Stimulated activated CD4-positive, alpha-beta T cell treated with anti-CD3 and anti-CD28 coated beads, Interleukin-2, amount 100 ng/mL, for 24 hours (primary cell): ENCODE measurements at places on chromosomes 12 and 14.
A peak's percentile ranks its signal among the peaks of the same experiment; 100 is the strongest.

- no peak for DNase-seq
Measured at GRCh38 chr14:59037086-59037485, 151.4 kb upstream of the DAAM1 start.

DNA sequence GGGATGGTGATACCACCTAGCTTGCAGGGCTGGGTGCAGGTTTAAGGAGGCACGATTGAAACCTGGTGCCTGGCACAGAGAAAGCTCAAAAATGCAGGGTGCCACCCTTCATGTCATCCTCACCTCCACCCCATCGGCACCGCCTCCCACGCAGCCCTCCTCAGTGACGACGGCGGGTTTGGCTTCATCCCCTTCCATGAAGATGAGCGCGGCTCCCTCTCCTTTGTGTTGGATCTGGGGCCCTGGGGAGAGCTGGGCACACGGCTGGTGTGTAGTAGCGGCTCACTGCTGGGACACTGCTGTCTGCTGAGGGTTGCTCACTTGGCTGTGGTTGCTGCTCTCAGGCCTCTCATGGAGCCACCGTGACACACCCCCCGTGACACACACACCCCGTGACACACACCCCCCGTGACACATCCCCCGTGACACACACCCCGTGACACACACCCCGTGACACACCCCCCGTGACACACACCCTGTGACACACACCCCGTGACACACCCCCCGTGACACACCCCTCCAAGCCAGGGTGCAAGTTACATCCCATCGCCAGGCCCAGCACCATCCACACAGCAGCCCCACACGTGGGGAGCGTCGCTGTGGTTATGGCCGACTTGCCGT is 42.9 kb upstream of the FZD10 start:
- DNase-seq, result no peak

DNA sequence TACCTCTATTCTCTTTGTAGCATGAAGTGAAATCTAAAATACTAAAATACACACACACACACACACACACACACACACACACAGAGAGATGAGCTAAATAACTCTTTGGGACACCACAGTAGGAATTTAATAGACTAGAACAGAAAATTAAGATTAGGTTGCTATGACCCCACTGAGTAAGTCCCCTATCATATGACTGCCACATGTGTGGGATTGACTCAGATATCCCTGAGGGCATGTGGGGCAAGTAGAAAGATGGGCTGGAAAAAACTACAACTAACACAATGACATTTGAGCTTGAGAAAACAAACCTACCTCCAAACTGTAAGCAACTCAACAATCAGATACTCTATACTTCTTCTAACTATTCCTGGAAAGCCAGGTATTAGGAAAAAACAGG is 27.0 kb downstream of the SLC25A21 start:
- DNase-seq, result no peak

DNA sequence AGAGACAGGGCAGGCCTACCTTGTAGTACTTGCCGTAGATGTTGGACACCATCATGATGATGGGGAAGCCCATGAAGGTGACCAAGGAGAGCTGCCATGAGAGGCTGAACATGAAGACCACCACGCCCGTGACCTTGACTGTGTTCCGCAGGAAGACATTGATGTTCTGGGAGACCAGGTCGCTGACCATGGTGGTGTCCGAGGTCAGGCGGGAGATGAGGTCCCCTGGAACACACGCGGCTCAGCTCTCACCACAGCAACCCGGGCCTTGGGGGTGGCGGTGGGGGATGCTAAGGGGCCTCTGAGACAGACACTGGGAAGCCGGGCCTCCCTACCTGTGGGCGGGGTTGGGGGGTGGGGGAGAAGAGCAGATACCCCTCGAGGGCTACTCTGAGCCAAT is 17.7 kb downstream of the ABCB9 start:
- no peak for DNase-seq

GRCh38 chr12:128916425-128916824 is 63.1 kb downstream of the GLT1D1 start:
- no peak for DNase-seq

DNA sequence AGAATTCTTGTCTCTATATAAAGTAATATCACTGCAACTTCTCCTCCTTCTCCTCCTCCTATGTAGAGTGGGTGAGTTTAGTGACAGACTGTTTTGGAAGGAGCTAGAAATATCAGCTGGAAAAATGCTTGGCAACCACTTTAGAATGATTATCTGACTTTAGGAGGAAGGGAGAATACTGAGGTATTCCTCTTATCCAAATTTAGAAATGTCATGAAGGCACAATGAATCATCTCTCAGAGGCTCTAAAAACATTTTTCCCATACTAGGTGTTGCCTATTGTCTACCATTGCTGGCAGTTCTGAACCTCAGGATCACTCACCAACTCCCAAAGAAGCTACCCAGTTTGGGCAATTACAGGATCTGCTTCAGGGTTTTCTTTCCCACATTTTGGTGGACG is 306.6 kb upstream of the ATP2B1 start:
- no peak for DNase-seq

GRCh38 chr12:20183563-20183962 is 184.8 kb upstream of the PDE3A start:
- DNase-seq, result no peak

DNA sequence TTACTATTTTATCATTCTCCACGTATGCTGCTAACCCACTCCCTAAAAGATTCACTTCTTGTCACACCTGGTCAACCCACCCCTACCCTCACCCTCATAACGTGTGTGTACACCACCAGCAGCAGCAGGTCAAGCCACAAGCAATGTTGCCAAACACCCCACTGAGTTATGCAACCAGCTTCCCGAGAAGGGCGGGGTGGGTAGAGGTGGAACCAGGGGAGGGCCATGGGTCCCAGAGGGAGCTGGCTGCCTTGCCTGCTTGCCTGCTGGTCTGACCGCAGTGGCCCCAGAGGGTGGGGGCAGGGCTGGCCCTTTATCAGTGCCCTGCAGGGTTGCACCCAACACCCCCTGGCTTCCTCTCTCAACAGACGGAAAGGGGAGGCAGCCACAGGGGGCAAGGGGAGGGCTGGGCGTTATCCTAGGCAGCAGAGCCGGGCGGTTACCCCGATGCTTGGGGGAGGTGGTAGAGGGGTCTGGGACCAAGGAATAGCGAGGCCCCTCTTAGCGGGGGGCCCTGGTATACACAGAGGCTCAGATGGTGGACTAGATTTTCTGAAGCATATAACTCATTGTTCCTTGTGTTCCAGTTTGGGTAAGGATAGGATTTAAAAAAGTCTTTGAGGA is 3.5 kb upstream of the NFE2 start:
- no peak for DNase-seq

DNA sequence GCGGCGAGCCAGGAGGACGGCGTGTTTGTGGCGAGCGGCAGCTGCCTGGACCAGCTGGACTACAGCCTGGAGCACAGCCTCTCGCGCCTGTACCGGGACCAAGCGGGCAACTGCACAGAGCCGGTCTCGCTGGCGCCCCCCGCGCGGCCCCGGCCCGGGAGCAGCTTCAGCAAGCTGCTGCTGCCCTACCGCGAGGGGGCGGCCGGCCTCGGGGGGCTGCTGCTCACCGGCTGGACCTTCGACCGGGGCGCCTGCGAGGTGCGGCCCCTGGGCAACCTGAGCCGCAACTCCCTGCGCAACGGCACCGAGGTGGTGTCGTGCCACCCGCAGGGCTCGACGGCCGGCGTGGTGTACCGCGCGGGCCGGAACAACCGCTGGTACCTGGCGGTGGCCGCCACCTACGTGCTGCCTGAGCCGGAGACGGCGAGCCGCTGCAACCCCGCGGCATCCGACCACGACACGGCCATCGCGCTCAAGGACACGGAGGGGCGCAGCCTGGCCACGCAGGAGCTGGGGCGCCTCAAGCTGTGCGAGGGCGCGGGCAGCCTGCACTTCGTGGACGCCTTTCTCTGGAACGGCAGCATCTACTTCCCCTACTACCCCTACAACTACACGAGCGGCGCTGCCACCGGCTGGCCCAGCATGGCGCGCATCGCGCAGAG is 873 bp downstream of the PLXNC1 start:
- DNase-seq, result peak; percentile 49
